ENCODE measurements at places on chromosomes 7 and 10.

DNA sequence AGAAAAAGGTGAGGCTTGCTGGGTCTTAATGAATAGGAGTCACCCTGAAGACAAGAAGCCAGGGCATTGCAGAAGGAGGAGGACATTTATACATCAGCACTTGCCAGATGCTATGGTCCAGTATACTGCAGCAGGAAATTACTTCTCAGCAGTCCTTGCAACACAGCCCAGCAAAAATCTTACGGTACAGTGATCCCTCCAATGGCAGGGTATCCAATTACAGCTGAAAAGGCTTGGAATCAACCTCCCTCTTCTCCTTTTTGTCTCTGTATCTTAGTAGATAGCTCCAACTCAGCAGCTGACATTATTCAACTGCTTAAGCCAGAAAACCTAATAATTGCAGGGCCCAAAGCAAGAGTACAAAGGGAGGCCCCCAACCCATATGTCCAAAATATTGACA is 128.3 kb upstream of the COBL start:
- no peak for DNase-seq

DNA sequence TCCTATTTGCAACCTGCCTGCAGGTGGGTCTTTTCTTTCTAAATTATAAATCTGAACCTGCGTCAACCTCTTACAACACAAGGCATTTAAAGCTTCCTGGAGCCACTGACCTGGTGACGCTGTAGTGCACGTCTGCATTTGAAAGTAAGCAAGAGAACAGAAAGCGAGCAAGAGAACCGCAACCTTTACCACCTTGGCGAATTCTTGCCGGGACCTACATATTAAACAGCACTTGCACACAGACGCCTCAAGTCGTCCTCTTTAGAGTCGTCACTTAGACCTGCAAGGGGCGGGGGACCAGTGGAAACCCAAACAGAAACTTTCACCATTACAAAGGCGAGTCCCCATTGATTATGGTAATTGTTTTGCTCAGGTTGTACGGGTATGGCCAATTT is 9.5 kb downstream of the GLI3 start:
- DNase-seq: no peak

- no peak for DNase-seq
Observed at GRCh38 chr10:77380723-77381122, 256.9 kb downstream of the KCNMA1 start.

DNA sequence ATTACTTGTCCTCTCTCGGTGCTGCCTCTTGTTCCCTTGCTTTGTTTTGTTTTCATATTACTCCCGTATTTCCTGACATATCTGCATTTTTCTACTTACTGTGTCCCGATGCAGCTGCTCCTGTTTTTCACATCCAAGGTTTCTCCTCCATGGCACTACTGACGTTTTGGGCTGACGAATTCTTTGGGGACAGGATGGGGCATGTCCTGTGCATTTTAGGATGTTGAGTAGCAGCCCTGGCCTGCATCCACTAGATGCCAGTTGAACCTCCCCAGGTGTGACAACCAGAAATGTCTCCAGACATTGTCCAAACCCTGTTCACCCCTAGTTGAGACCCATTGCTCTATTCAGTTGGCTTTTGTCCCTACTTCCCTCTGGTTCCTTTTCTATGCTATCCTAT is 12.4 kb downstream of the ZNF789 start:
- DNase-seq: no peak

GRCh38 chr7:90298145-90299038 is 22.7 kb downstream of the FAM237B start:
- DNase-seq: no peak

DNA sequence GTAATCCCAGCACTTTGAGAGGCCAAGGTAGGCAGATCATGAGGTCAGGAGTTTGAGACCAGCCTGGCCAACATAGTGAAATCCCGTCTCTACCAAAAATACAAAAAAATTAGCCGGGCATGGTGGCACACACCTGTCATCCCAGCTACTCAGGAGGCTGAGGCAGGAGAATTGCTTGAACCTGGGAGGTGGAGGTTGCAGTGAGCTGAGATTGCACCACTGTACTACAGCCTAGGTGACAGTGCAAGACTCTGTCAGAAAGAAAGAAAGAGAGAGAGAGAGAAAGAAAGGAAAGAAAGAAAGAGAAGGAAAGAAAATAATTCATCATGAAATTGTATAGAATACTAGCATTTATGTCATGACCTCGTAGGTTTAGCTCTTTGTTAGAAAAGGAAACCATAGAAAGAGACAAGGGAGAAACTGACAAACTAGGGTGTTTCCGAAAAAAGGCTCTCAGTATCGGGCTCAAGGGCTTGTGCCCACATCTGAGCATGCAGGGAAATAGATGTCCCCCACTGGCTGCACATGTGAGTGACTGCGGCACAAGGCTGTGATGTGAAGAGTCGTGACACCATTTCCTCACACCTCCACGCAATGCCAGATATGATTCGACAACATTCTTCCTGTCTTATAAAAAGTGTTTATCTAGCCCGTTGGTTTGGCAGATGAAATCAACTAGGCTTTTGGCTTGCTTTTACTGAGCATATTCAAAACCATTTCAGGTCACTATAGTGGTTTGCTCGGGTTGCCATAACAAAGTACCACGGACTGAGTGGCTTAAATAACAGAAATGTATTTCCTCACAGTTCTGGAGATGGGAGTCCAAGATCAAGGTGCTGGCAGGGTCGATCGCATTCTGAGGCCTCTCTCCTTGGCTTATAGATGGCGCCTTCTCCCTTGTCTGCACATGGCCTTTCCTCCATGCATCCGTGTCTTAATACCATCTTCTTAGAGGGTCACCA is 2.0 kb downstream of the SRGN start:
- no peak for DNase-seq

GRCh38 chr7:29291723-29292618 is 97.4 kb downstream of the CHN2 start:
- no peak for DNase-seq

DNA sequence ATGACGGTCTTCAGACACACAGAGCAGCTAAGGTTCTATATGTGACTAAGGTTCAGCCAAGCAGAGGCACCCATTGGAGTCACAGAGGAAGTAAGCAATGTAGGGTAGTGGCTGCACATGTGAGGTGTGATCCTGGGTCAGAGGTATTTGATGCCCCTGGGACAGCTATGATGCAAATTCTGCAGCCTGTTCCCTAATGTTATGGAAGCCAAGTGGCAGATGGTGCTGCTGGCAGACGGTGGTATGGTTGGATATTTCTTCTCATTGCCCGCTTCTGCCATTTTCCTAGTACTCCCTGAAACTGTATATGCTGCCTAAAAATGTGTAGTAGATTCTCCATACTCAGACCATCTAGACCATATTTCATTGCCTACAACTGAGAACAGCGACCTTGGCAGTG is 7.2 kb downstream of the TAS2R16 start:
- no peak for DNase-seq

DNA sequence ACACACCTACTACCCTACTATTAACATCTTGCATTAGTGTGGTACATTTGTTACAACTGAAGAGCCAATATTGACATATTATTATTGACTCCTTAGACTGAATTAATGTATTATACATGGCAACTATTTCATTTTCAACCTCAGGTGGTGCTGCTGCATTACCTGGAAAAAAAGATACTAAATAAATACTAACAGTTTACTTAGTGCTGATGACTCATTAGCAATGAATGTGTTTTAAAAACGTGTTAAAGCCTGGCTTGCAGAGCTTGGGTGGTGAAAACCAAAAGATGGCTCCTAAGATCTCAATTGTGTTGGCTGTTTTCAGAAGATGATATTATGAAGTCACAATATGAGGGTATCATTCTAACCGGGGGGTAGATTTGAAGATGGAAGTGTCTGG is 34.8 kb downstream of the CFAP43 start:
- DNase-seq: peak; percentile 9

DNA sequence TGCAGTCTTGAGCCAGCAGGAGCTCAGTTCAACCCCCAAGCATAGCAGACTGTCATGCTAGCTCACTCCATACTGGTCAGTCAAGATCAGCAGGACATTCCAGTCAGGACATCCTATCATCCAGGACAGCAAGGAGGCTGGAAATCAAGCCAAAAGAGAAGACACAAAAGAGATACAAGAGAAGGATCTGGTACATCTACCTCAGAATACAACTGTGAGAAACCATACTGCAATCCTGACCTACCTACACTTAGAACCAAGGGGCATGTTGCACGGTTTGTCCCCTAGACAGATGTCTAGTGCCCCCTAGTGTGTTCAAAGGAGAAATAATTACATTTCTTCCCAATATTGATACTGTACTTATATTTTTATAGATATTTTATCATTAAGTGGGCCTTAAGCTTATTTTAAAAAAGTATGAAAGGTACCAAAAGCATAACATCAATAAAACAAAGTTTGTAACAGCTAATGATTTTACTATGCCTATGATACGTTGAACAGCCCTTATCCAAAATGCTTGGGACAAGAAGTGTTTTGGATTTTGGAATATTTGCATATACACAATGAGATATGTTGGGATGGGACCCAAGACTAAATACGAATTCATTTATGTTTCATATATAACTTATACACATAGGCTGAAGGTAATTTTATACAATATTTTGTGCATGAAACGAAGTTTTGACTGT is 26.7 kb downstream of the ERCC6 start:
- DNase-seq: no peak

GRCh38 chr7:28208506-28208905 is 27.9 kb upstream of the JAZF1 start:
- DNase-seq: no peak

GRCh38 chr10:76082232-76082631 is 650.8 kb downstream of the LRMDA start:
- DNase-seq: no peak

DNA sequence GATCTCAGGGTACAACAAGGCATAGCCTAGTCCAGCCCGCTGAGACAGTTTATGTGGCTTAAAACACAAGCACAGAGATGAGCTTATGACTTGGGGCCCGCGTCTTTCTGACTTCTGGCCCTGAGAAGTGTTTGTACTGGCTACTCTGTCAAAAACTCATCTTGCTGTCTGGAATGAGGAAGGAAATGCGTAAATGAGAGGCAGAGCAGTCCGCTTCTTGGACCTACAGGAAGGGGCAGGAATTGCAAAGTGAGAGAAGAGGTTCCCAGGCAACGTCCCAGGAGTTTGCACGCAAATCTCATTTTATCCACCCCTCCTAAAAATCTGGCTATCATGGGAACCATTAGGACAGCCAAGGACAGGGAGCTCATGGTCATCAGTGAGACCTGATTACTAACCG is 5.5 kb downstream of the ANXA11 start:
- no peak for DNase-seq

- DNase-seq: no peak
Observed at GRCh38 chr10:113562704-113563103, 9.9 kb downstream of the HABP2 start.

GRCh38 chr7:38630720-38631673 is at the start of gene AMPH:
AMPH (minus strand) TSS chr7:38631373; CDS start chr7:38631351, 22 bp downstream.
- DNase-seq: peak; percentile 12

DNA sequence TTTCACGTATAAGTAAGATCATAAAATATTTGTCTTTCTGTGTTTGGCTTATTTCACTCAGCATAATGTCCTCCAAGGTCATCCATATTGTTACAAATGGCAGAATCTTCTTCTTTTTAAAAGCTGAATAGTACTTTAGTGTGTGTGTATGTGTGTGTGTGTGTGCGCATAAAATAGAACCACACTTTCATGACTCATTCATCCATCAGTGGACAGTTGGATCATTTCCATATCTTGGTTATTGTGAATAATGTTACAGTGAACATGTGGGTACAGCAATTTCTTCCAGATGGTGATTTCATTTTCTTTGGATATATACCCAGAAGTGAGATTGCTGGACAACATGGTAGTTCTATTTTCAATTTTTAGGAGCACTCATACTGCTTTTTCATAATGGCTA is 622.4 kb downstream of the NRG3 start:
- DNase-seq: no peak

DNA sequence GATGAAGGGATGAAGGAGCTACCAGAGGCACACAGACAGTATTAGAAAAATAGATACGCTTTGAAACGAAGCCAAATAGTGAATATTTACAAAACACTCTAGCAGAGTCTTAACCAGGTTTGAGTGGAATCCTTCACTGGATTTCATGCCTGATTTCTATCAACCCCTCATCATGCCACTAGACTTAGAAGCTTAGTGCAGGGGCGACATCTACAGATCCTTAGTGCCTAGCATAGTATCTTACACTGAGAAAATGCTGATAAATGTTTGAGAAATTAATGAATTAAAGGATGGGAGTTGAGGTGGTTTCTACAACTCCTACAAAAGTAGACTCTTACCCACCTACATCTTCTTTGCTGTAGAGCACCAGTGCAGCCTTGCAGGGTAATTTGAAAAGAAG is 54.7 kb upstream of the CCNJ start:
- no peak for DNase-seq

DNA sequence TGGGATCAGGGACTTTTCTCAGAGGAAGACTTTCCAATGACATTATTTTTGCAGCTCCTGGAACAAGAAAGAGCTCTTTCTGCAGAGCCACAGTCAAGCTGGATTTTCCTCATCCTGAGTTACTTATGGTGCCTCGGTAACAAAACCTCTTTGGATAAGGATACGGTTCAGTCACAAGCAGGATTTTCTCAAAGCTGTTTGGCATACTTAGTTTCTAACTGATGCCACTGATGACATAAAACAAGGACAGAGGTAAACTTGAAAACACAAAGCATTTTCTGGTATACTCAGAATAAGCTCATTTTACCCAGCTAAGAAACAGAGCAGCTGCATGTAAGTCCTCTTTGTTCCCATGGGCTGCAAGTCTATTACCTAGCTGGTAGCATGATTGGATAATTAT is 340.9 kb upstream of the MEOX2 start:
- no peak for DNase-seq

DNA sequence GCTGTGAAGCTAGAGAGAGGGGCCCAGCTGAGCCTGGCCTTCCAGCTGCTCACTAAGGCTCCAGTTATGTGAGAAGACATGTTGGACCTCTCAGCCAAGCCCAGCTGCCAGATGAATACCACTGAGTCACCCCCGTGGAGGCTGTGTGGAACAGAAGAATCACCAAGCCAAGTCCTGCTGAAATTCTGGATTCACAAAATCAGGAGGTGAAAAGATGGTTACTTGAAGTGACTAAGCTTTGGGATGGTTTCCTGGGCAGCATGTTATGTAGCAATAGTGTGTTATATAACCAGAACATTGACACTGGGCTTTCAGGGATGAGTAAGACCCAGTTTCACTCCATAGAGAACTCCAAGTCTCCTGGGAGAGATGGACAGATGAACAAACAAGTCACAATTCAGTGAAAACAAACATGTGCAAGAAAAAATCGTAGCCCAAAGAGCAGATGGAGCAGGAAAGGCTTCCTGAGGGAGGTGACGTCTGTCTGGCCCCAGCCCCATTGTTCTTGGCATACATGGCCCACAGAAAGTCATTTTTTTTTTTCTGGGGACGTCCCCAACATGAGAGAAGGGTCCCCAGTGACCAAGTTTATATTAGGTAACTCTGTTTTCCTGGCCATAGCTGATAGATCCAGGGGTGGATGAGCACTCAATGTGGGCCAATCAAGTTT is 64.1 kb upstream of the PDZD8 start:
- DNase-seq: no peak

- DNase-seq: no peak
Observed at GRCh38 chr10:75565286-75566251, 134.1 kb downstream of the LRMDA start.

All from HuH-7.5 (cell line).